Stimulated activated CD8-positive, alpha-beta memory T cell treated with anti-CD3 and anti-CD28 coated beads, Interleukin-7, amount 100 ng/mL, for 48 hours (primary cell): ENCODE measurements at places on chromosomes 7 and 10.

DNA sequence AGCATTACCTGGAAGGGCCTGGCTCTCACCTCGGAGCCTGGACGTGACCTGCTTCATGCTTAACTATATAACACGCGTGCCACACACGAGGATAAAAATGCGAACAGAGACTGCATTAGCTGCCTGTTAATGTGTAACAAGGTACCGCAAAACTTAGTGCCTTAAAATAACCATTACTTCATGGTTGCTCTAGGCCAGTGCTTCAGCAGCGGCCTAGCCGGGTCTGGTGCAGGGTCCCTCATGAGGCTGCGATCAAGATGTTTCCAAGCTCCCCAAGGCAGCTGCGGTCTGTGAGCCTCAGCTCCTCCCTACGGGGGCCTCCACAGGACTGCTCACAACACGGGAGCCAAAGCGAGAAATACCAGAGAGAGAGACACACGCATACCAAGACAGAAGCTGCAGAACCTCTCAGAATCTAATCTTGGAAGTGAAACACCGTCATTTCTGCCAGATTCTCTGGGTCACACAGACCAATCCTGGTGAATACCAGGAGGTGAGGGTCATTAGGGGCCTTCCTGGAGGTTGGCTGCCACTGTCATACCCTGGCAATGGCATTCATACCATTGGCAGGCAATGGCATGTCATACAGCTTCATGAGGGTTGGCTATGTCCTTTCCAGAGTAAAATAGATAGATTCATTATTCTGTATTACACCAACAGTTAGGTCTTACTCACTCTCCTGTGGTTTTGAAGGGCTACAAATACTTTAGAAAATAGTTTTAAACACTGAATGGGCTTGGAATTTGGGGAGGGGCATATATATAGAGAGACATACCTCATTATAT, 94.5 kb downstream of the HIPK2 start:
- DNase-seq, result no peak

GRCh38 chr7:84218681-84219080, 24.1 kb upstream of the SEMA3A start:
- DNase-seq, result no peak

GRCh38 chr7:152760854-152761748, 1.5 kb downstream of the ACTR3B start:
- DNase-seq, result no peak

GRCh38 chr10:75396631-75397495, 4.7 kb downstream of the ZNF503 start:
- DNase-seq, result no peak
